ENCODE measurements at places on chromosomes 6 and 20.
A peak's percentile ranks its signal among the peaks of the same experiment; 100 is the strongest.

GRCh38 chr6:3545156-3545555 is 88.3 kb upstream of the SLC22A23 start:
- no peak for DNase-seq

DNA sequence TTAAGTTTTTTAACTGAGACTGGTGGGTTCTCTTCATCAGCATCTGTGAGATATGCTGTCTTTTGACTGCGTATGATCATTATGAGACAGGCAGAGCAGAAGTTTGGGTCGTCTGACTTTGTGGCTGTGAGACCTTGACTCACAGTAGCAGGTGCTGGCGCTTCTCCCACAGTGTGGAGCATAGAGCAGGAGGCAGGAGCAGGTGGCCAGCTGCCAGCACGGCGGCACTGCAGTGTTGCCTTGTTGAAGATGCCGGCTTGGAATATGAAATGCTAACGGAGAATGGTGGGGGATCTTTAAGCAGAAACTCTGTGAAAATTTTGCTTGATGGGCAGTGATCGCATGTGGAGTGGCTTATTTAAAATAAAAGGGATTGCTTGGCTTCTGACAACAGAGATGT is 105.0 kb downstream of the TIAM2 start:
- DNase-seq, result no peak

DNA sequence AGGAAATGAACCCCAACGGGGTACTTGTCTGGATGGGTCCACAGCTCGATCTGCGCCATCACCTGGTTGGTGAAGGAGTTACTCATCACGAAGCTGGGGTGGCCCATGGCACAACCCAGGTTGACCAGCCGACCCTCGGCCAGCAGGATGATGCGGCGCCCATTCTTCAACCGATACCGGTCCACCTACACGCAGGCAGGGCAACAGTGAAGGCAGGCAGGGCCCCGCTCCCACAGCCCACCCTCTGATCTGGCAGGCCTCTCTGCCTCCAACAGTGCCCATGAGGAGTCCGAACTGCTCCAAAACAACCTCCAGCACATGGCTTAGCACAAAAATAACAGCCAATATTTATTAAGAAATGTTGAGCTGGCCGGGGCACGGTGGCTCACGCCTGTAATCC is 17.7 kb downstream of the AHCY start:
- DNase-seq, result no peak

DNA sequence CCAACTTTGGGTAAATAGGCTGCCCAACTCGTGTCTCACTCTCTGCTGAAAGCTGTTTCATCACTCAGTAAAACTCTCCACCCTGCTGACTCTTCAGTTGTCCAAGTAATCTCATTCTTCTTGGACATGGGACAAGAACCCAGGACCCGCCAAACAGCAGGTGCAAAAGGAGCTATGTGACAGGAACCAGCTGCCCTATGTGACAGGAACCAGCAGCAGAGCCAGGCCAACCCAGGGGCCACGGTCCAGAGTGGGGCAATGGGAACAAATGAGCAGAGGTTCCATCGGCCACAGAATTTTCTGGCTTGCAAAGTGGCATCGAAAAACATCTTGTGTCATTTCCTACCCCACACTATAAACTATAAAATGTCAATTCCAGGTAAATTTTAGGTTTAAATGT is 56.5 kb downstream of the MOXD1 start:
- DNase-seq, result no peak

- DNase-seq, result peak; percentile 47
Measured at GRCh38 chr6:154154389-154154967, 115.4 kb downstream of the OPRM1 start.

GRCh38 chr20:3276680-3277015 is 37.7 kb upstream of the SLC4A11 start:
- DNase-seq, result no peak

GRCh38 chr20:11499101-11499634 is 418.5 kb upstream of the BTBD3 start:
- no peak for DNase-seq

GRCh38 chr20:49338061-49338460 is 60.2 kb upstream of the ZNFX1 start:
- DNase-seq, result no peak

DNA sequence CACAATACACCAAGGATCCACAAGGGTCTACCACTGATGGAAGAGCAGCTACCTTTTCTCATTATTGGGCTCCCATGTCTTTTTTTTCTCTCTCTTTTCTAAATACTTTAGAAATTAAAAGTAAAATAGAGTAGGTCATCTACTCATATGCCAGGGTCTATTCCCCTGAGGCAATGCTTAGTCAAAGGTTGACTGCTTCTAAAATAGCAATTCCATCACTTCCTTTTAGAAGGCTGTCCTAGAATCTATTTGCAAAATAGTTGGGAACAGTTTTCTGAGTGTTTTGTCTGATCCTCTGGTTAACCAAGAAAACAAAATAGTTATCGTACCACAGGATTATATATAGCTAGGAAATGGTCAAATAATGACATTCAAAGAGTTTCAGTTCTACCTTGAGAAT is 174.1 kb downstream of the COL21A1 start:
- no peak for DNase-seq

GRCh38 chr6:32932132-32932868 is 8.5 kb downstream of the HLA-DMB start:
- no peak for DNase-seq

- DNase-seq, result no peak
Measured at GRCh38 chr6:11767458-11767857, 11.1 kb downstream of the ADTRP start.

GRCh38 chr6:114108119-114109002 is 137.4 kb upstream of the HDAC2 start:
- no peak for DNase-seq

GRCh38 chr20:3781153-3781910 is at the start of gene SPEF1:
TSS of gene SPEF1 (minus strand) at chr20:3781448. CDS start at chr20:3781287, 161 bp downstream.
- peak; percentile 35 for DNase-seq

- DNase-seq, result no peak
Measured at GRCh38 chr6:57263739-57264138, 41.6 kb upstream of the RAB23 start.

DNA sequence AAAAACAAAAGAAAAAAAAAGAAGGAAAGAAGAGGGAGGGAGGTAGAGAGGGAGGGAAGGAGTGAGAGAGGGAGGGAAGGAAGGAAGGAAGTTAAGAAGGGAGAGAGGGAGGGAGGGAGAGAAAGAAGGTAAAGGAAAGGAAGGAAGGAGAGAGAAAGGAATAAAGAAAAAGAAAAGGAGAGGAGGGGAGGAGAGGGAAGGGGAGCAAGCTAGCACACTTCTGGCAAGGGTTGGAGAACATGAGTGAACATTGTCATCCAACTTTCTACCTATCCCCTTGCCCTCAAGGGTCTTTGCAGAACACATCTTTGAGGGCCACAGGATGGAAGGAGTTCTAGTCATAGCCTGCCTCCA is 34.1 kb upstream of the IL17A start:
- DNase-seq, result no peak

GRCh38 chr6:36694616-36695015 is 3.0 kb upstream of the RAB44 start:
- no peak for DNase-seq

DNA sequence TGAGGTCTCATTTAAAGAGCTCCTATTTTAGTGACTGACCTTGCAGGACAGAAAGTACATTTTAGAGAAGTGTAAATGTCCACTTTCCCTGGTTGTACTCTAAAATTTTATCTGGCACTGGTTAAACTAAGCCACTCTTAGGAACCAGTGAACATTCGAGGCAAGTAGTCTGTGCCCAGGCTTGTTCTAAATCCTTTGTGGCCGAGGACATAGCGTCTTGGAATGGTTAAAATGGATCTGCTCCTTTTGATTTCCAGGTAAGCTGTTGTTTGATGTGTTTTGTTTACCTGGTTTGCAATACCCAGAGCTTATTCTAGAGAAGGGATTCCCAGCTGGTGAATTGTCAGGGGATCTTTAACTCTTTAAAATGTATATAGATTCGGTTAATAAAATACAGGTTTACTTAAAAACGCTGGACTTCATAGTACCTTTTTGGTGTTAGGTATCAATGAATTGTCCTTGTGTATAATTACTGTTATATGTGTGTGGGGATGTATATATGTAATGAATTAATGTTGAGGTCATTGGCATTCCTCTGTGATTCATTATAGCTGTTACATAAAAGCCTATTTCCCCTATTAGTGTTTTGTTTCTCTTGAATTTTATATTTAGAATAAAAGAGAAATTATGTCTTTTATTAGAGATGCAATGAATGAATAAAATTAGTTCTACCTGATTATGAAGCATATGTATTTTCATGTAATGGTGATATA is 15.8 kb downstream of the SNX9 start:
- no peak for DNase-seq

GRCh38 chr6:3798055-3798919 is 46.8 kb upstream of the PXDC1 start:
- no peak for DNase-seq

GRCh38 chr6:126873351-126873750 is 245.1 kb upstream of the RSPO3 start:
- no peak for DNase-seq

DNA sequence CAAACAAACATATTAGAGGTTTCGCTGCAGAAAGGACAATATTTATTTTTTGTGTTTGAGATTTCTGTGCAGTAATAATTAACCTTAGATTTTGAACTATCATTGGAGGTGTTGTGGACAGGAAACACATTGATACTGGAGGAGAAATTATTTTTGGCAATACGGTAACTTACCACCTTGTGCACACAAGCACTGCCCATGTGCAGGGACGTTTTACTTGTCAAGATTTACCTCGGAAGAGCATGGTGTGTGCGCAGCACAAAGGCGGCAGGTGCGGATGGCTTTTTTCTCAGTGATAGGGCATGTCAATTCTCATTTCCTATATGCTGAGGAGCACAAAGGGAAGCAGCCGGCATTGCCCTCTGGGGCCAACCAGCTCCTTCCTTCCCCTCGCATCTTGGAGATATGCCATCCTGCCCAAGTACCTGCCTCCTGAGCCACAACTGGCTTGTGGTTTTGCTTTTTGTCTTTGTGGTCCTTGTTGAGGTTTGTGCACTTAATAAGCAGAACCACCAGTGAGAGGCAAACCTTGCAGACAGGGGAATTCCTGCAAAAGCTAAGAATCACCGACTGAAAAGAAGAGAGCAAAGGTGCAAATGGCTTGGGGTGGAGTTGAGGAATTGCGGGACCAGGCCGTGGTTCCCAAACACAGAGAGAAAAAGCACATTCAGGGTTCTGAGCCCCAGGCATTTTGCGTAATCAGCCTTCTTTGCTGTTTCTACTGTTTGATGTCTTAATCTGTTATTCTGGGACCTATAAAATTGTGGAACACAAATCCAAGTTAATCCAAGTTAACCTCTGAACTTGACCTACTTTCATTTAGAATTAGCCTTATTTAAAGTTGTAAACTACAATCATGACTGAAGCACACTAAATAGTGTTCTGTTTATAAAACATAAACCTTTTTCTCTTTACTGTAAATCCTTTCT is 21.9 kb downstream of the SAMD5 start:
- no peak for DNase-seq

DNA sequence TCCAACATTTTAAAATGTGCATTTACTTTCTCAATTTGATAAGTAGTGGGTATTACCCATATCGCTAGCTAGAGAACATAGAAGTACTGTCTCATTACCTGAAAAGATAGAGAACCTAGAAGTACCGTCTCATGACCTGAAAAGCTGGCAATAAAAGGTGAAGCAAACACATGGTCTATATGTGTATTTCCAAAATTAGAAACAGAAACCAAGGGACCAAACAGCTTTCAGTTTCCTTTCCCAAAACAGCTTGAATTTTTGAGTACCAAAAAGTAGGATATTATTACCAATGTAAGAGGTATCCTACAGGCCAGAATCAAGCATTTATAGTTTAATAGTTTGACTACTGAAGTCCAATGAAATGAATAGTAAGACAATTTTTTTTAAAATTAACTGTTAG is 77.2 kb downstream of the KIF13A start:
- DNase-seq, result no peak

GRCh38 chr6:15027472-15027871 is 218.4 kb upstream of the JARID2 start:
- DNase-seq, result no peak

DNA sequence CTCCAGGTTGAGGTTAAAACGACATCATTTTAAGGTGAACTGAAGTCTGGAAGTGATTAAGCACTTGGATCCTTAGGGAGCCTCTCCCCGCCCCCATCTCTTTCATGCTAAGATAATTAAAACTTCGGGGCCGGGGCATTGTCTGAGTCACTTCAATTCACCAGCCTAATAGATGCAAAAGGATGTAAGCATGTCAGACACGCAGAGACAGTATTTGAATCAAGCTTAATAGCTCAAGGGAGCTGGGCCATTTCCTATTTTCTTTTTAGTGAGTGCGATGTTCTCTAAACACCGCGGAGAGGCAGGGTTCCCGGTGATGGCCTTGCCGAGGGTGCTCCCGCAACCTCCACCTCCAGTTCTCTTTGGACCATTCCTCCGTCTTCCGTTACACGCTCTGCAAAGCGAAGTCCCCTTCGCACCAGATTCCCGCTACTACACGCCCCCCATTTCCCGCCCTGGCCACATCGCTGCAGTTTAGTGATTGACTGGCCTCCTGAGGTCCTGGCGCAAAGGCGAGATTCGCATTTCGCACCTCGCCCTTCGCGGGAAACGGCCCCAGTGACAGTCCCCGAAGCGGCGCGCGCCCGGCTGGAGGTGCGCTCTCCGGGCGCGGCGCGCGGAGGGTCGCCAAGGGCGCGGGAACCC is 516 bp upstream of the IRF4 start:
- DNase-seq, result no peak

DNA sequence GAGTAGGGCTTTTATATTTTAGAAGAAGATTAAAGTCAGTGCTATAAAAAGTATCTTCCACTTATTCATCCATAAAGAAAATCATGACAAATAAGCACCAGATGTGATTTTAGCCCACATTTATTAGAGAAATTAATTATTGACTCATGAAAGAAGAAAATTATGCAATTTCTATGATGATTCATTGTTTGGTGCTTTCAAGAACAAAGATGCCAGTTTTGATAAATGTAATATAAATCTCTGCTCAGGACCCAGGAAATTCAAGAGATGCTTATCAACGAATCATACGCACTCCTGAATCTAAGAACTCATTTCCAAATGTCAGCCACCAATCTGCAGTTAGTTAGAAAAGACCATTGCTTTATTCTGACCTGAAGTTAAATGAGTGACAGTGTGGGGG is 211.4 kb downstream of the ARHGAP18 start:
- DNase-seq, result no peak

DNA sequence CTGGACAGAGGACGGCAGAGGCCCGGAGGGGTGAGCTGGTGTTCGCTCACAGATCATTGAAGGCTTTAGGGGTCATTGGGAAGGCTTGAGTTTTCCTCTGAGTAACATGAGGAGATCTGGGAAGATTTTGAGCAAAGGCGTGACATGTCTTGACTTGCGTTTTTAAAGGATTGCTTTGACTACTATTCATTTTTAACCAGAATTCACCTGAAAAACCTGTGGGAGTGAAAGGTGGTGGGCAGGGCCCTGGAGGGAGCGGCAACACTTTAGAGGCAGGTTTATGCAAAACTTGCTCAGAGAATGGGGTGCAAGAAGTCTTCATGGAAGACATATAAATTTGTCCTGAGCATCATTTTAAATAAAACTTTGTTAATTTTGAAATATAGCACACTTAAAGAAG is 72.2 kb upstream of the EEF1E1 start:
- DNase-seq, result no peak

Data from stimulated activated CD4-positive, alpha-beta T cell treated with anti-CD3 and anti-CD28 coated beads, Interleukin-15, amount 100 ng/mL, for 48 hours (primary cell).